ENCODE measurements at places on chromosomes 5 and 9.
A peak's percentile ranks its signal among the peaks of the same experiment; 100 is the strongest.

- no peak for DNase-seq
Observed at GRCh38 chr9:4235871-4236804, 63.7 kb downstream of the GLIS3 start.

DNA sequence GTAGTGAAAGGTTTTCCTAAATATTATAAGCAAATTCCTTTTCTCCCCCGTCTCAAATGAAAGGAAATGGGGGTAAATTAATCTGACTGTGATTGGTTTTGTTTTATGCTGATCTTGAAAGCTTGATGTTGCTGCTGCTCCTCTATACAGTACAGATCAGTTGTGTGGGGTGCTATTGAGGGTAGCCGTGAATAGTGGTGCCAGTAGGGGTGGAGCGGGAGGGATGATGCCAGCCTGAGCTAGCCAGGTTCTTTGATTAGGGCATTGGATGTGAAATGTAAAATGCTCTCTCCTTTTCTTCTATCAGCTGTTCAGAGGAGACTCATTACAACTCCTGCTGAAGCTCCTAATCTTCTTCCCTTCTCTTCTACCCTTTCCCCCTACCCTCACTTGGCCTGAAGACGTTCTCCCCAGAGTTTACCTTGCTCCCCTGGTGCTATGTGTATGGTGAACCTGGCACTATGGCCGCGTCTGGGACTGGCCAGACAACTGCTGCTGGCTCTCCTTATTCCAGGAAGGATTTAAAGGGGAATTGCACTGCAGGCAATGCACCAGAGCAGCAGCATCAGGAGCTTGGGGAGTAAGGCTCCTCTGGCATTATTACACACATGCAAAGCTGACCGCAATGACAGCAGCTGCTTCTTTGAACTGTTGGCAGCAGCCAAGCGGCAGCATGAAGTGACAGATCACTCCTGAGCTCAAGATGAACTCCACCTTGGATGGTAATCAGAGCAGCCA lies 566 bp downstream of the GPR21 start:
- no peak for DNase-seq

DNA sequence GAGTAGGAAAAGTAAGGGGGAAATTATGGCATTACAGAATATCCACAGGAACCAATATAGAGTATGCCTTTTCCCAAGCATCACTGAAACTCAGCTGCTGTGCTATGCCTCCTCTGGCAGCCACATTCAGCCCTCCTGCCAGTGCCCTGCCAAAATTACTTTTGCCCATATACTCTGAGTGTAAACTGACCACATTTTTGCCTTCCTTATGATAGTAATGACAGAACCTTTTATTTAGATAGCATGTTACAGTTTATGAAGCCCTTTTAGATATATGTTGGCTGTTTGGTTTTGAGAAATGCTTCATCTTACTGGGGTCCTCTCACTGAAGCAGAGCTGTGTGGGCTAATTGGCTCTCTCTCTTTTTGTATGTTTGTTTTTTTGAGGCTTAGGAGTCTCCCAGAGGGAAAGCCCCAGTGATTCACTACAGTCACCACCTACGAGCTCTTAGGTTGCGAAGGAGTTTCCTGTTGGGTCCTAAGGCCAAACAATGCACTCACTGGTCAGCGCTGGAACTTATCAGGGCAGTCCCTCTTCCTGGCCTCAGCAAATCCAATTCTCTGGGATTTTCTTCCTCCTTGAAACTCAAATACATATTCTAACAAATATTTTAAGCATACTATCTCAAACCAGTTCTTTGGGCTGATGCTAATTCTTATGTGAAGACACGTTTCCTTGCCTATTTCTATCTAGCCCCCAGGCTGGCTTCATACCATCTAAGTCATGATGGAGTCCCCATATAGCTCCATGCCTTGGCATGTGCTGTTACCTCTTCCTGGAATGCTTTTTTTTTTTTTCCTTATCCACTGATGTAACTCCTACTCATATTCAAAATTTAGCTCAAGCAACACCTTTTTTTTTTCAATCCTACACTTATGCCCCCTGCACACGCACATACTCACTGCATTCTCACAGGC lies 3.7 kb downstream of the PHF24 start:
- DNase-seq, result peak; percentile 8

DNA sequence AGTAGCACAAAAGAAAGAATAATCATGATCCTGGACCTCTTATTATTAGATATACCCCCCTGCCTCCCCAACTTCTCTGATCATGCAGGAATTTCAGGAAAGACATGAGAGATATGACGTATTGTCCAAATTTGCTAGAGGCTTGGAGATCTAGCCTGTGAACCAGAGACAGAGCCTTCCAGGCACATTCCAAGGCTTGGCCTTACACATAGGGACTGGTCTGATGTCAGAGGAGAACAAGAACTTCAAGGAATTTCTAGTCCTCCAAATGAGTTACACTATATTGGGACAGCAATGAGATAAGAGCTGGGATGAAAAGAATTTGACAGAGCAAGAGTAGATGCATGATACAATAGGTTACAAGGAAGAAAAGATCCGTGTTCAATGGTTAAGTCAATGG lies 67.0 kb downstream of the MCTP1 start:
- DNase-seq, result no peak

GRCh38 chr9:110278080-110278707 lies 21.9 kb upstream of the TXN start:
- no peak for DNase-seq

DNA sequence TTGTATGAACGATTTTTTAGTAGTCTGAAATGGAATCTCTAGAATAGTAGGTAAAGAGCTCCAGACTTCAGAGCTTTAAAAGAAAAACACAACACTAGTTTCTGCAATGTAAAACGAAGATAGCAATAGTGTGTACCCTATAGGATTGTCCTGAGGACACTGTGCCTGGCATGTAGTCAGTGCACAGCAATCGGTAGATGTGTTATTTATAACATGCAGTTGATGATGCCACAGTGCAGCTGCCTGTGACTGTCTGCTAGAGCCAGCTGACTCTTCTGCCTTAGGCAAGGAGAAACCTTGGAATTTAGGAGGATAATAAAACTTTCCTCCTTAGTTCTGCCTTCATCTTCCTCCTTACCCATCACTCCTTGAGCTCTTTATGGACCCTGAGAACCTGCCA lies 27.7 kb upstream of the TMOD1 start:
- DNase-seq, result no peak

All from AG09319 (cell line).